ENCODE measurements at places on chromosomes 6 and 20.

- no peak for DNase-seq
These were observed 6.1 kb downstream of the IRF4 start for GRCh38 chr6:397604-398003.

DNA sequence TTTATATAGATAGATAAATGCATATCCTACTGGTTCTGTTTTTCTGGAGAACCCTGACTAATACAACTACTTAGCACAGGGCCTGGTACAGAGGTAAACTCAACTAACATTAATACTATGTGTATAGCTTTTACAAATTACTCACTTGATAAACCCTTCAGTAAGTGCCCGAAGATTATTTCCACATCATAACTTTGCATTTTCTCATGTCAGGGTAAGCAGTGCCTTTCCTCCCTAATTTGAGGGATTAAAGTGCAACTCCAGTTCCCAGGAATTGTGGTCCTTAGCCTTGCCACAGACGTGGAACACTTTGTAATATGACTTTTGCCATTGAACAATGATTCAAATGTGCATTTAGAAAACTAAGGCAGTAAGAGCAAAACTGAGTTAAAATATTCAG lies 147.5 kb upstream of the SMLR1 start:
- no peak for DNase-seq

DNA sequence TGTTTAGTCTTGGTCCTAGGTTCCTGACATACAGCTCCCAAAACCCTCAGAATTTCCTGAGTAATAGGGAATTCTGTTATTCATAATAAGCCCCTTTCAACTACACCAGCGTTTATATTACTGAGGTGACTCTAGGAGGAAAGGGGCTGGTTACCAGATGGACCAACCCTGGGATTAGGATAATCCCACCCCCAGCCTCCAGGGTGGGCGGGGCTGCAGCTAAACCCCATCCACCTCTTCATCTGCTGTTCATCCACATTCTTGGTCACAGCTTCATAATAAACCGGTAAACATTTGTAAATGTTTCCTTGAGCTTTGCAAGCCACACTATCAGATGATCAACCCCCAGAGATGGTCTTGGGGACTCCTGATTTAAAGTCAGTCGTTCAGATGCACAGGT lies 38.3 kb downstream of the NINL start:
- no peak for DNase-seq

- no peak for DNase-seq
These were observed 243.5 kb downstream of the BTBD9 start for GRCh38 chr6:38396209-38396608.

GRCh38 chr20:40073535-40074111 lies 615.4 kb downstream of the MAFB start:
- no peak for DNase-seq

GRCh38 chr6:166627875-166628801 lies 1.1 kb upstream of the RPS6KA2 start:
- DNase-seq = peak; percentile 83

- no peak for DNase-seq
These were observed 4.9 kb upstream of the PTK6 start for GRCh38 chr20:63542031-63542559.

GRCh38 chr6:6694368-6694780 lies 105.9 kb downstream of the LY86 start:
- no peak for DNase-seq
